Ureter (tissue), 1 donor: ENCODE measurements at places on chromosomes 5 and 9. TPM values are rescaled to one million over a fixed set of nuclear protein-coding genes. Genes with fewer than 3 reads are reported as not detected.

- DNase-seq, result no peak
These were observed 32.8 kb downstream of the TUT7 start for GRCh38 chr9:86321373-86321772.

The ZNF366 gene
- total RNA-seq, result 6.0 TPM

The EIF4E1B gene
- total RNA-seq, result not detected

DNA sequence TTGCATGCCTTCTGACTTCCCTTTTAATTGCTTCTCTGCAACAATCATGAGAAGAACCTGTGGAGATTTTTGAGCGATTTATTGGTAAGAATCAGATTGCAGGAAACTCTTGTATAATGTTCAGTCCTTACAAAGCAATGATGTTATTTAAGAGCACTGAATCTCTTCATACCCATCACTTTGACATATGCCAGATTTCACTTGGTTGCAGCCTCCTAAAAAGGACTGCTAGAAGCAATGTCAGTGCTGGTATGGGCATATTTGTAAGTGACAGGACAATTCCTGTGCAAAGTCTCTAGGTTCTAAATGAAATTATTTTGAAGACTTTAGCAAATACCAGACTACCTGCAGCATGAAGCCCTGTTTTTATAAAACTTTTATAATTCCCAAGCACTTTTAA is 2272.7 kb upstream of the WWC1 start:
- DNase-seq, result no peak
